ENCODE measurements at places on chromosomes 7 and 10. TPM values are rescaled to one million over a fixed set of nuclear protein-coding genes. Genes with fewer than 3 reads are reported as not detected.

LIPN gene
- not detected for total RNA-seq

RPEL1 gene
- 0.13 TPM for total RNA-seq

OR6V1 gene
- not detected for total RNA-seq

PPP1R3C gene
- 17.3 TPM for total RNA-seq

GRID2IP gene
- not detected for total RNA-seq

SP8 gene
- total RNA-seq = not detected

ALOX5 gene
- 0.08 TPM for total RNA-seq

HKDC1 gene
- total RNA-seq = 0.13 TPM

SPDYE16 gene
- total RNA-seq = not detected

HNRNPA2B1 gene
- total RNA-seq = 149 TPM

GALNT17 gene
- total RNA-seq = not detected

KMT2C gene
- total RNA-seq = 12.4 TPM

SGCE gene
- 59.2 TPM for total RNA-seq

SUGCT gene
- total RNA-seq = 7.4 TPM

LLCFC1 gene
- not detected for total RNA-seq

AKR1B15 gene
- 2.3 TPM for total RNA-seq

RNLS gene
- total RNA-seq = 22.0 TPM

ZNF138 gene
- 4.8 TPM for total RNA-seq

SFRP5 gene
- total RNA-seq = not detected

CUTC gene
- 21.4 TPM for total RNA-seq

MNX1 gene
- total RNA-seq = not detected

DIP2C gene
- total RNA-seq = 8.7 TPM

ASAH2B gene
- total RNA-seq = 4.9 TPM

MYO3A gene
- not detected for total RNA-seq

FAM200A gene
- 17.9 TPM for total RNA-seq

ZNF488 gene
- total RNA-seq = 0.52 TPM

RALA gene
- total RNA-seq = 26.0 TPM

ASIC3 gene
- total RNA-seq = 0.96 TPM

ERVW-1 gene
- not detected for total RNA-seq

AKR1C4 gene
- total RNA-seq = not detected

TRPV6 gene
- total RNA-seq = not detected

CRPPA gene
- 0.78 TPM for total RNA-seq

AKR1C2 gene
- 3.7 TPM for total RNA-seq

SPDYE1 gene
- not detected for total RNA-seq

GPR141 gene
- 0.26 TPM for total RNA-seq

Data from epithelial cell of alveolus of lung (primary cell).